ENCODE measurements at places on chromosomes 2 and 18. TPM values are rescaled to one million over a fixed set of nuclear protein-coding genes. Genes with fewer than 3 reads are reported as not detected.

Gene PMS1
- 74.1 TPM for total RNA-seq

- no peak for DNase-seq
Observed at GRCh38 chr2:27298391-27299080, 9.7 kb downstream of the UCN start.

Gene UGT1A4
- not detected for total RNA-seq

GRCh38 chr2:82875858-82876257 lies 1583.2 kb downstream of the SUCLG1 start:
- DNase-seq, result no peak
